ENCODE measurements at places on chromosomes 5 and 9.

DNA sequence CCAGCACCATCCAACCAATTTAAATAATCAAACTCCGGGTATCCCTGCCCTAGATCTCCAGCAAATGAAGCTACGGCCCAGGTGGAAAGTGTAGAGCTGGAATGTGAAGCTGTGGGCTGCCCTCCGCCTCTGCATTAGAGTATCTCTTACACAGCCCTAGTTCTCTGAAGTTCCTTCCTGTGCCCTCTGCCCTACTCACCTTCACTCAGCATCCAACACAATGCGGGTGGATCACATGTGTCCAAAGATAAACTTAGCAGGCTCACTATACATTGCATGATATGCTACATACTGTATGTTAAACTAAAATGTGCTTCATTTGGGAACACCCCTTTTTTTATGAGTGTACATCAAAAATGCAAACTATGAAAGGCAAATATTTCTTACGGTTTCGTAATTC, 70.0 kb upstream of the RAD23B start:
- no peak for DNase-seq

DNA sequence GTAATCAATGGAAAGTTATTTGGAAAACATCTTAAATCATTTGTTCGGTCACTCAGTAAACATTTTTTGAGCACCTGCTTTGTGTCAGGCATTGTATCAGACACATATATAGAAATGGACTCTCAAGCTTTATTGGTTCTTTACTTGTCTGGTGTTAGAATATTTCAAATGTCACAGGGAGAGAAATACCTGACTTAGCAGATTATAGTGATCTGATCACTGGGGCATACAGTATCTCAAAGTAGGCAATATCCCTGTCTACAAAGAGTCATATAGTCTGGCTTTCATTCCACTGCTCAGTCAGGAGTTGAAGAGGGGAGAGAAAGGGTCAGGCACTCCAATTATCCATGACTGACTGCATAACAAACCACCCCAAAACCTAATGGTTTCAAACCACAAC, 30.2 kb downstream of the ENTREP1 start:
- DNase-seq = no peak

GRCh38 chr5:180097163-180097894, 25.8 kb upstream of the RNF130 start:
- DNase-seq = no peak

- no peak for DNase-seq
Measured at GRCh38 chr5:97062046-97062445, 80.4 kb downstream of the LIX1 start.

DNA sequence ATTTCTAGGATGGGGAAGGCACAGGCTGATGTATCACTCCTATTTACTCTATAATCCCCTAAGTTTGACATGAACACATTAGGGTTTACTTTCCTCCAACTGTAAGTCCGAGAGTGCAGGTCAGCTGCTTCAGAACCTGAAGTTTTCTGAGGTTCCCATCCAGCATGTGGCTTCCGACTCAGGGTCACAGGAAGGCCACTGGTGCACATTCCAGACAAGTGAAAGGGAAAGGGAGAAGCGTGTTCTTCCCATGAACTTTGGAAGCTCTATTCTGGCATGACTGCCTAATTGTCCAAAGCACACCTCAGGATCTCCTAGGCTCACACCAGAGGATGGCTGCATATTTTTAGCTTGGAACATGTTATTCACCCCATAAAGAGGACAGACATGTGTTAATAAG, 602.6 kb downstream of the SEMA5A start:
- no peak for DNase-seq

GRCh38 chr5:173001229-173001841, 17.8 kb downstream of the ATP6V0E1 start:
- no peak for DNase-seq

- DNase-seq = no peak
Measured at GRCh38 chr5:4453655-4454054, 686.5 kb upstream of the ADAMTS16 start.

GRCh38 chr5:155342956-155343355, 329.4 kb downstream of the KIF4B start:
- no peak for DNase-seq

DNA sequence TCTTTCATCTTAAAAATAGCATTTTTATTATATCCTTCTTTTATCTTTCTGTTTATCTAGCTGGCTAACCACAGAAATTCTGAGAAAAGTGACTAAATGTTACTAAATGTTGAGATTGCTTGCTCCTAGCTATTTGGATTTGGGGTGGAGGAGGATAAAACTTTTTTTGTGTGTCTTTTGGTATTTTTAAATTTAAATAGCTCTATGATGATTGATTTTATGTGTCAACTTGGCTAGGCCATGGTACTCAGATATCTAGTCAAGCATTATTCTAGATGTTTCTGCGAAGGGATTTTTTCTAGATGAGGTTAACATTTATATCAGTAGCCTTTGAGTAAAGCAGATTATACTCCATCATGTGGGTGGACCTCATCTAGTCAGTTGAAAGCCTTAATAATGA, 75.0 kb downstream of the GCNT1 start:
- DNase-seq = peak; percentile 20

DNA sequence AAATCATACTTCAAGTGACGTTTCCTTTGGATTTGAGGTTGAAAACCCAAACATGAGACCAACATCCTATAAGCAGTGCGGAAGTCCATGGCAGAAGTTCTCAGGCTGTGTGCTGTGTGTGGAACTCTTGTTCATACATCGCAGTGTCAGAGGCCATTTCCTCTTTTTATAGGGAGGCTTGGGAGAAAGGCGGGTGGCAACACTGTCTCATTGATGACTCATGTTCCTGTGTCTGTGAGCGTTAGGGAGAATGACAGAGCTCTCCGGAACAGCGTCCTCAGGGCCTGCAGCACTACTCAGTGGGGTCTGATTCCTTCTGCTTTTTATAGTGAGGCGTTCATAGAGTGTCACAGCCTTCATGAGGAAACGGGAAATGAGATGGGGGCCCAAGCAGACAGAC, 98.8 kb upstream of the BASP1 start:
- peak; percentile 95 for DNase-seq

- peak; percentile 98 for DNase-seq
Measured at GRCh38 chr5:151870820-151871219, 53.8 kb downstream of the GLRA1 start.

DNA sequence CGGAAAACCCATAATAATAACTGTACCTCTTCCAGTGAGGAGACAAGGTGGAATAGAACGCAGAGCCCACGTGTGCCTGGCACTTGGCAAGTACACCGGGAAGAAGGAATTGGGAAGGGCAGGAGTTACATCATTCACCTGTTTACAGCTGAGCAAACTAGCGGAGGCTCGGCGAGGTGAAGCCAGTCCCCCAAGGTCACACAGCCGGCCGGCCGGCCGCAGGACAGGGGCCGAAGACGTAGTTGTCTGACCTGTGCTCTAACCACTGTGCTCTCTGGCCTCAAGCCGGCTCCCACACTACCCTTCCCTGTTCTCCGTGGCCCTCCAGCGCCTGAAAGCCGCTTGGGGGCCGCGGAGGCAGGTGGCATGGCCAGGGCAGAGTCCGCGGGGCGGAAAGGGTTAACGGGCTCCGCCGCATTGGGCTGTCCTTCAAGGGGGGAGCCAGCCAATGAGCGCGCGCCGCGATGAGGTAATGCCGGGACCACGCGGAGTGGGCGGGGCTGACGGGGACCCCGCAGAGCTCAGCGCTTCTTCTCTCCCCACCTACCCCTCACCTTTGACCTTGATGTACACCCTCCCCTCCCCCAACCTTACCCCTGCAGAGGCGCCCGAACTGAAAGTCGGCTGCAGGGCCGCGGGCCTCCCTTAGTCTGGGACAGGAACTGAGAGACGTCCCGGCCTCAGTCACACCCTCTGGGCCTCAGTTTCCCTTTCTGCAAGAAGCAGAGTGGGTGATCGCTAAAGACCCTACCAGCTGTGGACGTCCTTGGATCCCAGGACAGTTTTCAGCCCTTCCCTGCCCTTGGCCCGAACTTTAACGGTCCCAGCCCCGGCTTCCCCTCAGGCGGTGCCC, 125.1 kb downstream of the C9orf50 start:
- peak; percentile 29 for DNase-seq

- no peak for DNase-seq
Measured at GRCh38 chr9:126559296-126559695, 54.4 kb upstream of the LMX1B start.

DNA sequence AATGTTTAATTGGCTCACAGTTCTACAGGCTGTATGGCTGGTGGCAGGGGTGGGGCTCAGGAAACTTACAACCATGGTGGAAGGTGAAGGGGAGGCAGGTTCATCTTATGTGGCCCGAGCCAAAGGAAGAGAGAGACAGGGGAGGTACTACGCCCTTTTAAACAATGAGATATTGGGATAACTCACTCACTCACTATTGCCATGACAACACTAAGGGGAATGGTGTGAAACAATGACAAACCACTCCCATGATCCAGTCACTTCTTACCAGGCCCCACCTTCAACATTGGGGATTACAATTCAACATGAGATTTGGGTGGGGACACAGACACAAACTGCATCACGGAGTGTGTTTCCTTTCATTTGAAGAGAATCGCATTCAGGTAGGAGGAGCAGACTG, 220.9 kb downstream of the GADD45G start:
- DNase-seq = no peak

DNA sequence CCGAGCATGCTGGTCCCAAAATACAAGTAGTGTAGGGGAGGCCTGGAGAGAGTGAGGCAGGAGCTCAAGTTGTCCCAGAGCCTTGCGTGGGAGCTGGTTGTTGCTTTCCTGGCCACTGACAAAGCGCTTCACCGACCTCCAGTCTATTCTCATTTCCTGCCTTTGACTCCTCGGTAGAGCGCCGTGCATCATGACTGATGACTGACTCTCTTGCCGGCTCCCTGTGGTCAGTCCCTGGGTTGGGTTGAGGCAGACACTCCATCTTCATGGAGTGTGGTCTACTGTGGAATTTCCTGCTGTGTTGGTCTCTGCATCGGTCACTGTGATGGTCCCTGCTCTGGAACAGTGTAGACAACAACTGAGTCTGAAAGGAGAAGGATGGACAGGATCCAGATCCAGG, 175.1 kb upstream of the S1PR3 start:
- DNase-seq = no peak

DNA sequence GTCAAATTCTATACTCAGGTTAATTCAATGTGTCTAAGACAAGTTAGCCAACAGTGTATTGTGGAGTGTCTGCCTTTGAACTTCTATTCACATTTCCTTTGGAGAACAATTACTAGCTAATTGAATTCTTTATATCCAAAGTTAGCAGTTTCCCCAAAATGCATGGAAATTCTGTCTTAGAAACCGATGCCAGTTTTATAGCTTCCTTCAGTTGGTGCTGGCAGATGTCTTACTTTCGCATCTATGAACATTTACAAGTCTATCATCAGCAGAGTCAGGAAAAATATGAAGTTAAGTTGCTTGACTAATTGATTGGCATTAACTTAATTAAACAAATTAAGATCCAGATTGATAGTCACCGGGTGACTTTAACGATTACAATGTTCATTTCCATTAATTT, 527.6 kb upstream of the CDH18 start:
- DNase-seq = no peak

DNA sequence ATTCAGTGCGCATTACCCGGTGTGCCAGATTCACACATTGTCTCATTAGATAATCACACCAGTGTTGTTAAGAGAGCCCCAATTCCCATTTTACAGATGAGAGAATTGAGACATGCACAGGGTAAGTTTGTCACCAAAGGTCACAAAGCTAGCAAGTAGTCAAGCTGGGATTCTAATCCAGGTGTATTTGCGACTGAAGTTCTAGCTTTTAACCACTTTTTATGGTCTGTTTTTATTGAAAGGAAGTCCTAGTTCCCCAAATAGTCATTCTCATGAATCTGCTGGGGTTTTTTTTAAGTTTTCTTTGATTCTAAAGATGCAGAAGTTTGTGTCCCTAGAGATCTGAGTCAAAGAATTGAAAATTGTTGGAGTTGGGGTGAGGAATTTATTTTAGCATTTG, 136.5 kb downstream of the DPYSL3 start:
- DNase-seq = no peak

GRCh38 chr9:3497857-3498256, 27.9 kb downstream of the RFX3 start:
- no peak for DNase-seq

- no peak for DNase-seq
Measured at GRCh38 chr5:109660301-109660700, 29.4 kb upstream of the MAN2A1 start.

- no peak for DNase-seq
Measured at GRCh38 chr5:6584727-6585126, 48.1 kb downstream of the NSUN2 start.

DNA sequence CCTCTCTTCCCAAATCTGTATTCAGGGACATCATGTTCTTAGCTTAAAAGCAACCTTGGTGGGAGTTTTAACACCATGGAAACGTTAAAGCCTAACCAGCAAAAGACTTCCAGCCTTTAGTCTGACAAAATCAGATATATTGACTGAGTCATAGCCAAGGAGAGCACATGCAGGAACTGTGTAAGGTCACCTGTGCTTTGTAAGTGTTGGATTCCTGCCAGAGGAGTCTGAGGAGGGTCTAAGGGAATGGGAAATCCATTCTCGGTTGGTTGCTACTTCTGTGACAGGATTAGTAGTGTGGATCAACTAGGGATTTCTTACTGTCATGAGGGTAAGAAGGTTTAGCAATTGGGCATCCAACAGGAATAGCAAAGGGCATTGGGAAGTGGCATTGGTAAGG, 142.0 kb upstream of the CHD1 start:
- DNase-seq = no peak

GRCh38 chr5:68725905-68726683, 367.7 kb upstream of the SLC30A5 start:
- DNase-seq = no peak

GRCh38 chr5:128426090-128426534, 111.9 kb downstream of the FBN2 start:
- no peak for DNase-seq

DNA sequence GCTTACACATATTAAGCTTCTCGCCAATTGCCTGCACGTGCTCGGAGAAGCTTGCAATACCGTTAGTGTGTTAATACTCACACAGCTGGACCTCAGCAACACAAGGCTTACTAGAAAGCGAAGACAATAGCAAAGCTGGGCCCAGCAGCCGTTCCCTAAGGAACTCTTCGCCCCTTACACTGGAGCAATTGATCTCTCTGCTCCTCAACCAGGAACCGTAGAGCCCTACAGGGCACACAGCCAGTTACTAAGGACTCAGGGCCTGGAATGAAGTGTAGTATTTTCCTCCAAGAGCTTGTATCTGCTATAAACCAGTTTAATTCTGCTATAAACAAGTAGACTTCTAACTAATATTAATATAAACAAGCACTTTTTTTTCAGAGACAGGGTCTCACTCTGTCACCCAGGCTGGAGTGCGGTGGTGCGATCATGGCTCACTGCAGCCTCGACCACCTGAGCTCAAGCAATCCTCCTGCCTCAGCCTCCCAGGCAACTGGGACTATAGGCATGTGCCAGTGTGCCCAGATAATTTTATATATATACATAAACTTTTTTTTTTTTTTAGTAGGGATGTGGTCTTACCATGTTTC, 67.0 kb upstream of the SIMC1 start:
- DNase-seq = no peak

DNA sequence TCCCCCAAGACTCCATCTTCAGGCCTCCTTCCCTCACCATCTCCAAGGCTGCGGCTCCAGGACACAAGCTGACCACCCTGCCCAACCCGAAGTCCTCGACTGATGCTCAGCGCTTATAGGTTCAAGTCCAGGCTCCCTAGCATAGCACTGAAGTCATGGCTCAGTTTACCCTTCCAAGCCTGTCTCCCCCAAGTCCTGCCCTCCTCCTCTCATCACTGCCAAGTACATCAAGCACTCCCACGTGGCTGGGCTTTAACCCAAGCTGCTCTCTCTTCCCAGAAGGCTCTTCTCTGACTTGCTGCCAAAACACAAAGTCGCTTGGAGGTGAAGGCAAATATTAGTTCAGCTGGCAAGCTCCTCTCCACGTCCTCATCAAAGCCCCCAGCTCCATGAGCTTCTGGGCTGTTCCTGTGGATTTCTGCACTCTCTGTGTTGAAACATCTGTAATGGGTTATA, 22.1 kb upstream of the MARCHF6 start:
- no peak for DNase-seq
